ENCODE measurements at places on chromosomes 2 and 18.

DNA sequence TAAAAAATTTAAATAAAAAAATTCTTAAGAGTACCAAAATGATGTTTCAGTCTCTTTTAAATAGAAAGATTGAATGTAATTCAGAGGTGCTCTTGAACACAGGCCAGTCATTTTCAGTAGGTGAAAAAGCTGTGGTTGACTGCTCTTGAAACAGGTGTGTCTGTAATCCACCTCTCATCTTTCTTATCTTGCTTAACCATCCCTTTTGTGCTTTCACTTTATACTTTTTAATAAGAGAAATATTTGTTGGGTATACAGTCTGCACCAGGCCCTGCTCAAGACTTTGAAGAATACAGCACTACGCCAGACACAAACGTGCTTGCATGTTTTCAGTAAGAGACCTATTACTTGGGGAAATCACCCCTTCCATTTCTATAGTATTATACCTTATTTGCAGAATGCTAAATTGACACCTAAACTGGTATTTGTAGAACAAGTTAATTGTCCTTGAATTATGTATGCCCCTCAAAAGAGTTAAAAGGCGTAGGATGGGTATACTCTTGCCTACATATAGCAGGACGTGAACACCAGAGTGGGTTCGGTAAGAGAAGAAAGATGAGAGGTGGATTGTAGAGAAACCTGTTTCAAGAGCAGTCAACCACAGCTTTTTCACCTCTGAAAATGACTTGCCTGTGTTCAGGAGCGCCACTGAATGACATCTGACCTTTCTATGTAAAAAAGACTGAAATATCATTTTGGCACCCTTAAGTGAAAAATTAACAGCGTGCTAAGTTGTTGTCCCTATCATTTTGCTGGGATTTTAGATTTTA is 4.0 kb upstream of the RTN4 start:
- DNase-seq: no peak

- DNase-seq: no peak
Measured at GRCh38 chr2:221999717-222000116, 299.1 kb downstream of the PAX3 start.

GRCh38 chr2:97963079-97963406 is 32.7 kb downstream of the TMEM131 start:
- DNase-seq: no peak

- DNase-seq: no peak
Measured at GRCh38 chr2:143533846-143534245, 404.6 kb downstream of the ARHGAP15 start.

- DNase-seq: no peak
Measured at GRCh38 chr2:240998995-240999791, 775 bp downstream of the SNED1 start.

- DNase-seq: peak; percentile 70
Measured at GRCh38 chr2:170937709-170938379, 8.8 kb downstream of the GORASP2 start.

Data from hematopoietic multipotent progenitor cell treated with erythropoietin and hydrocortisone succinate and interleukin-3 and kit ligand, for 6 days (in vitro differentiated cells).